ENCODE measurements at places on chromosomes 2 and 18. TPM values are rescaled to one million over a fixed set of nuclear protein-coding genes. Genes with fewer than 3 reads are reported as not detected.

DNA sequence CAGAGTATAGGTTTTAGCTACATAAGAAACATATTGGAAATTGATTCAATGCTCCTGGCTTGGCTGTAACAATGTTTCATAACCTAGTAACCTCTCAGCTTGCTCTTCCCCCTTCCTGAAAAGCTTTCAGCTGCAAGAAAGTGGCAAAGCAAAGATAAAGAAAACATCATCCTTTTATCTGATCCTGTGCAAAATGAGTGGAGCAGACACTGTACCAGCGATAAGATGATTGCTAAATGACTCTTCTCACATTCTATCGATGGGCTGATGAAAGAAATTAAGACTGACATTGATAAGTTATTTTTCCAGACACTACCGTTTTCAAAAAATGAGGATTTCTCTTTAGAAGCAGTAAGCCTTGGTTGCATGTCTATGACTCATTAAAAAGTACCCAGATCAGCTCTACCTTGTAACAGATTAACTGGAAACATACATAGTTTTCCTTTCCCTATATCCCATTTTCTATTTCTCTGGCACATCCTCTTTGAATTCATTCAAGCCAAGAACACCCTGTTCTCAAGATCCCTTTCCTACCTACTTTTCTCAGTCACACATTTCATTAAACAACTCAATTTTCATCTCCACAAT, 87.1 kb upstream of the LYPD1 start:
- no peak for DNase-seq

DNA sequence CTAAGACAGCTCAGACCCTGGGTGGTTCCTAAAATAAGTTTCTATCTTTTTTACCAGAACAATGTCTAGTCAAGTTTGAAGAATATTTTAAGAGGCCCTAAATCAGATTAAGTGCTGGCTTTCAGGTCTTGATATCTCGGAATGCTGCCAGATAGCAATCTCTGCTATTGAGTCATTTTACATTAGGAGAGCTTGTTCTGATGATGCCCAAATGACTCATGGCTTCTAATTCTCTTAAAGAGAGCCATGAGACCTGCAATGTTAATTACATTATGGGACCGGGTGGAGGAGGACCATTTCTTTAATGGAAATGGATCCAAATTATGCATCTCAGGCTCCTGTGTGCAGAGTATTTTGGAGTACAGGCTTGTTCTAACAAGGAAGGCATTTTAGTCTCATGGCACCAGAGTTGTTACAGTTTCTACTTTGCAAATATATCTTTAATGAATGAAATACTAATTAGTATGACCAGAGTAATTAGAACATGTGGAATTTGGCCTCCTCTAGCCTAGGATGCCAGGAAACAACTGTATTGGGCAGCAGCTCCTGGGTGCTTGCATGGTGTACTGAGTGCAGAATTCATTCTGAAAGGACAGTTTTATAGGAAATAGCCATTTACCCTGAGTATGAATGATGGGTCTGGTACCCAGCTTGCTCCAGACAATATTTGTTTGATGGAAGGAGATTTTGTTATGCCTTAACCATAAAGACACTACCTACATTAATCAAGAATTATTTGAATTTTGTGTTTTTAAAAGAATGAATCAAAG, 94.0 kb upstream of the SULT1C3 start:
- DNase-seq, result no peak

GRCh38 chr2:5036256-5036655, 655.9 kb upstream of the SOX11 start:
- no peak for DNase-seq

- DNase-seq, result no peak
Observed at GRCh38 chr2:215105607-215106354, 32.6 kb downstream of the ABCA12 start.

DNA sequence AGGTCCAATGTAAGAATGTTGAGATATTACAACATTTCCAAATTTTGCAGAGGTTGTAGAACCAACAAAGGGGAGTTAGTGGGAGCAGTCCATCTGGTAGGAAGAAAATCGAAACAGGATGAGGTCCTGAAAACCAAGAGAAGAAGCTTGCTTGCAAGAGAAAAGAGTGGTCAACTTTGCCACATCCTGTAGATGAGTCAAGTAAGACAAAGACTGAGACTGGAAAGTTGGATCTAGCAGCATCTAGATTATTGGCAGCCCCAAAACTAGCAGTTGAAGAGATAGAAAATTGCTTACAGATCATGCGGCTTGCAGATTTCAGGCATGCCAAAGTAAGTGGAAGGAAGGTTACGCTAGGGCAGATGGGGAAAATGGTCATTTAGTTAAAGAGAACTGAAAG, 378.9 kb downstream of the GRB14 start:
- no peak for DNase-seq

DNA sequence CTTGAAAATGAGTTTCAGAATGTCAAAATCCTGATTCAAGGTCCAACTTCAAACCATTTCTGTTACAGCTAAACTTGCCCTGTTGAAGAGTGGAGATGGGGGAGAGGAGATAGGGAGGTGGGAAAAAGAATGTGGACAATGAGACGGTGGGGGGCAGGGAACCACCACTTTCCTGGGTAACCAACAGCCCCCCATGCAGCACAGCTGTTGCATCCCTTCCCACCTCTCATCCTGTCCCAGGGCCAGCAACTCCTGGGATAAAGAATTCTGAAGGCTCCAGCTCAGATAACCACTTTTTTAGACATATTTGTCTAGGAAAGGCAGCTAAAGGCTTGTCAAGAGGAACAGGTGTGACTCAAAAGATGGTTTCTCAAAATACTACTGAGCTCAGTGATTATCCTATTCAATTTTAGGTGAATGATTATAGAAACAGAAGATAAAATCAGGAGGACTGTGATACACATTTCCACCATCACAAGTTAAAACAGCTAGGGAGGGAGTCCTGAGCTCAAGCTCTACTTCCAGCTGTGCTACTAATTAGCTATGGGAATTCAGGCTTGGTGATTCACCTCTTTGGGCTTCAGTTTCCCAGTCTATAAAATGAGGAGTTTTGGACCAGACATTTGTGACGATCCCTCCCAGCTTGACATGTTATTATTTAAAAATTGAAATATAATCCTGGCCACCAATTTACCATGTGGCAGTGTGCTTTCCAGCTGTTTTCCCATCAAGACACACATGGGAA, 36.3 kb downstream of the HDHD2 start:
- DNase-seq, result no peak

- DNase-seq, result no peak
Observed at GRCh38 chr2:96175951-96176350, 30.7 kb upstream of the DUSP2 start.

- no peak for DNase-seq
Observed at GRCh38 chr18:58603375-58604067, 25.4 kb downstream of the ALPK2 start.

DNA sequence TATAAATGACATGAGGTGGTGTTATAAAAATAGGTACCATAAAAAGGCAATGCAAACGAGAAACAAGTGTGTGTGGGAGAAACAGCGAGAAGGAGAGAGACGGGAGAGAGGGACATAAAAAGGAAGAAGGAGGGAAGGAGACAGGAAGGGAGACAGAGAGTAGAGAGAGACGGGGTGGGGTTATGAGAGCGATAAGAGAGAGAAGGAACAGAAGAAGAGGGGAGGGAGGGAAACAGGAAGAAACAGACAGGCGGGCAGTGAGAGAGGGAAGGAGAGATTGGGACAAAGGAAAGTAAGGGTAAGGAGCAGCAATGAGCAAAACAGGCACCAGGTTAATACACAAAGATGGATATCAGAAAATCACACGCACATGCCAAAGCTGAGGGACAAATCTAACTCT, 83.7 kb downstream of the TGFA start:
- DNase-seq, result no peak

- no peak for DNase-seq
Observed at GRCh38 chr2:11056614-11057013, 98.7 kb upstream of the SLC66A3 start.

GRCh38 chr2:240383871-240384700, 51.4 kb upstream of the GPC1 start:
- peak; percentile 17 for DNase-seq

DNA sequence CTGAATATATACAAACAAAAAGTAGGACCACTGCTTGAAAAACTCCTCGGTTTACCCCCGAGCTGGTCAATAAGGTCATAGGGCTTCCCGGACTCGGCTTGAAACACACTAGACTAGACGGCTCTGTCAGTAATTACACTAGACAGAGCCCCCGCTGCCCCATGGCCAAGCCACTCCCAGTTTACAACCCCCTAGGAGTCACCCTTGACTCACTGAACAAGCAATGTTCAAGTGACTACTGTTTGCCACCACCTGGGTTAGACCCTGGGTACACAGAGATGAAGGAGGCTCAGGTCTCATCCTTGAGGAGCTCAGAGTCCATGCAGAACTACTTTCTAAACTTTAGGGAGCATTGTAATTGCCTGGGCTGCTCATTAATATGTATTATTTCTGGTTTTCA, 13.7 kb upstream of the PRELID3A start:
- DNase-seq, result no peak

- no peak for DNase-seq
Observed at GRCh38 chr18:1976484-1976883, 594.8 kb downstream of the METTL4 start.

DNA sequence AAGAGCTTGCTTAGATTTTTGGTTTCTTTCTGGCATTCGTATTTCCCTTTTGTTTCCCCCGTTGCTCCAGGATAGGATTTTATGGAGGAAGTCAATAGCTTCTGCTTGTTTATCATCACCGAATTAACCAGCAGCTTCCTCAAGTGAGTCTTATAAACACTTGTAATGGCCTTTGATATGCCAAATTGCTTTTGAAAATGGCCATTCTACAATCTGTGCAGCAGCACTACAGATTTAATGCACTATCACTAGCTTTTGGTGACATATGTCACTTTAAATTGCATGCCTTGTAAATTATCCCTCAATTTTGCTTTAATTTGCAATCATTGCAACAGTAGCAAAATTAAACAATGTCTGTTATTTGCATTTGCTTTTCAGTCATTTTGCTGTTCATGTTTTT, 774.7 kb downstream of the METTL4 start:
- DNase-seq, result no peak

DNA sequence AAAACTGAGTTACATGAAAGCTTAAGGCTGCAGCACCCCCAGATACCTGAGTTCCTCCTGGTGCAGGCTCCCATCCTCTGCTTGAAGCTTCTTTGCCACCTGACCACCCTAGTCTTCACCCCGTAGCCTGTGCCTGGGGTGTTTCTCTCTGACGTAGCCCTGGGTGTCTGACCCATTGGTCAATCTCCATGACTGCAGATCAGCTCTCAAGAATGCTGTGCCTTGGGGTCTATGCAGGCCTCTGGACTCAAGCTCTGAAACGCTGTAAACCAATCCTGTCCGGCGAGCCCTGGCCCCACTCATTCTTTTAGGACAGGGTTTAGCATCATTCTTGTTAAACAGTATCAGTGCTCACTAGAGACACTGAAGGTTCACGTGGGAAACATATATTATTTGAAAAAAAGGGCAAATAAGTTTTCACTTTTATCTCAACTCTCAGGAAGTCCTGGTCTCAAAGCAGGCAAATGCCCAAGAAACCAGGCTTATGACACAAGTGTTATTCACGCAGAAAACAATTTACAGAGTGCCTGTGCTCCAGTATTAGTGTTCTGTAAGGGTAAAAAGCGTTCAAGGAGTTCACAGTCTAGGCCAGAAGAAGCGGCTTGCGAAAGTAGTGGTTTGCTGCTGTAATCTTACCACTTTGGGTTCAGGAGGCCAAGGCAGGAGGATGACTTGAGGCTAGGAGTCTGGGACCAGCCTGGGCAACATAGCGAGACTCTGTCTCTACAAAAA, 22.8 kb upstream of the PPP4R1 start:
- DNase-seq, result no peak

- DNase-seq, result no peak
Observed at GRCh38 chr2:181952404-181953226, 33.0 kb upstream of the PPP1R1C start.

GRCh38 chr2:30030361-30030760, 109.0 kb upstream of the ALK start:
- no peak for DNase-seq

DNA sequence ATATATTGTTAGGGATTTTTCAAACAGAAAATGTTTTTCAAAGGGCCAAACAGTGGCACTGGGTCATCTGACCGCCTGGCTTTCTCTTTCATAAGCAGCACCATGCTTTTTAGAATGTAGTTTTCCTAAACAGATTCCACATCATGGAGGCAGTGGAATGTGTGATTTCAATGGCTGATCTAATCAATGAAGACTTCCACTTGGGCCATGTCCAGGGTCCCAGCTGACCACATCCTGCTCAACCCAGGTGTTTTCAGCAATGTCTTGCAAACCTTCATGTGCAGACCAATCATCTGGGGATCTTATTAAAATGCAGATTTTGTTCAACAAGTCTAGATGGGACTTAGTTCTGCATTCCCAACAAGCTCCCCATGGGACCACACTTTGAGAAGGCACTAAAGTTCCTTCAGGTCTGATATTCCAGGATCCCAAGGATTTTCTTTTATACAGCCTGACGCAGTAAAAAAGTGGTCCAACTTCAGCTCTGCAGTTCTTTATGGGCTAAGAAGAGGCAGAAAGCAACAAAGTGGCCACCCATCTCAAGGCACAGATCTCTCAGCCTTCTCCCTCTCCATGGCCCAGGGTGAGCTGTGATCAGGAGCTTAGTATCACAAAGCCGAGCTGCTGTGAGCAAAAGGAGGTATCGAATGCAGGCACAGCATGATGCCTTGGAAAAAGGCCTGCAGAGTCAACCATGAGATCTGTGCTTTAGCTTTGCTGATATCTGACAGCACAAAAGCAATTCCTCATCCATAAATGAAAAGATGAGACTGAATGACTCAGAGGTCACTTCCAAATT, 3.7 kb downstream of the ALKAL2 start:
- DNase-seq, result no peak

DNA sequence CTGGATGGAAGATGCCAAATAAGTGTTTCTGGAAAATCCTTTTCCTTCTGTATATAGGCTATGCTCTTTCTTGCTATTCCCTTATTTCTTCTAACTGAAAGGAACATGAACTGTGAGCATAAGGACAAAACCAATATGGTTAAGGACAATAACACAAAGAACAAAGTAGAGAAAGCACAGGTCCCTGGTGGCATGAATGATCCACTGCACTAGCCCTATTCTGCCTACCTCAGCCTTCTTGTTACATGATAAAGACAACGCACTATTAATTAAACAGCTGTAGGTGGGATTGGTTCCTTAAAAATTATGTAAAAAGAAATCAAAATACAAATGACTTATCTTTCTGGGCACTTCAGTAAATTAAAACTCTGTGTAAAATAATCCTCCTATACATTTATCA, 1.9 kb upstream of the WDR75 start:
- DNase-seq, result no peak

GRCh38 chr2:9280224-9280623, 73.6 kb downstream of the ASAP2 start:
- no peak for DNase-seq

CTNNA2 gene
- 0.57 TPM for total RNA-seq

DYNAP gene
- not detected for total RNA-seq

PSTPIP2 gene
- total RNA-seq, result 0.77 TPM

CYTIP gene
- total RNA-seq, result 1.9 TPM

TLX2 gene
- not detected for total RNA-seq

TMEM247 gene
- not detected for total RNA-seq

EIF2B4 gene
- 26.4 TPM for total RNA-seq

KLHL30 gene
- total RNA-seq, result 25.8 TPM

GKN1 gene
- total RNA-seq, result not detected
